GM23248 (cell line): ENCODE measurements at places on chromosomes 3 and 15. TPM values are rescaled to one million over a fixed set of nuclear protein-coding genes. Genes with fewer than 3 reads are reported as not detected.

DNA sequence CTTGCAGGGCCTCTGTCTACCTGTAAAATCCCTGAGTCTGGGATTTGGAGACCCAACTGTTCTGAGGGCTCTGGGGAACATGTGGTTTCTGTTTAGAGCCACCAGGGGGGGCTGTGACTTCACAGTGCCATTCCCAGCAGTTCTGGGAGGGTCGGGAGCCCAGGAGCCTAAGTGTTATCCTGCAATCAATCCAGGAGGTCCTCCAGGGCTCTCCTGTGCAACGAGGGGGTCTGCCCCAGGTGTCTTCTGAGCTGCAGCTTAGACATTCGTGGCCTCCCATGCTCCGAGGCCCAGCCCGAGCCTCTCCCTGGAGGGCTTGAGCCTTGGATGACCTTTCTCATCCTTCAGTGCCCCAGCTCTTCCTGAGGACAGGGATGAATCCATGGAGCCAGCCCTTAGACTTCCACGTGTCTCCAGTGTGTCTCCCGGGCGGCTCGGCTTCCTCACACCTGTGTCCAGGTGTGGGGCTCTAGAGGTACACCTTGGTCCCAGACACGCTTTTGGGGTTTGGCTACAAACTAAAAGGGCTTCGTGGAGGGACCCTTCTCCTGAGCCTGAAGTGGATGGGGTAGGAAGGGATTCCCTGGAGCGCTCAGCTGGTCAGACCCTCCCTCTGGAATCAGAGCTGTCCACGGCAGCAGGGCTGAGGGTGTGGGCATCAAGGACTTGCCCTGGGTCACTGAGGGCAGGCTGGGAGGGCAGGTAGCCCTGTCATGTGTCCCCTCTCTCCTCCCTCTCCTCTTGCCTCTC is 20.3 kb upstream of the ABTB1 start:
- peaks cover 10% of the 10 kb centered on the region for H3K4me1 ChIP-seq
- DNase-seq = peak; percentile 75
- H3K36me3 ChIP-seq = no peaks in the 10 kb centered on the region
- H3K27me3 ChIP-seq = no peaks in the 10 kb centered on the region

DNA sequence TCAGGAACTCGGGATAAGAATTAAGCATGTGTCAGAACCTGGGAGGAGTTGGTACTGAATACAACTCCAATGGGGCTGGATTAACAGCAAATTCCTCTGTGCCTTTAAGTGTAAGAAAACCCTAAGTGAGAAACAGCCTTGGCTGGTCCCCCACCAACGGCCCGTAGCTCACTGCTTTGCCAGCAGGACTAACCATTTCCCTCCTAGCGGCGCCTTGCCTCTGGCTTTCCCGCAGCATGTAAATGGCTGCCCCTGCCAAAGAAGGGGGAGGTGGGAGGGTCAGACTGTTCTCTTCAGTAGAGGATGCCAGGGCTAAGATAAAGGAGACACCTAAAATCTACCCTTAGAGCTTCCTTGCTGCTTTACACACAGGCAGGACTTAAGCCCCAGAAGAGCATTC is 51.0 kb upstream of the SH3GL3 start:
- H3K36me3 ChIP-seq = no peaks in the 10 kb centered on the region
- no peak overlapping the region for H3K4me3 ChIP-seq
- peak; percentile 39 for DNase-seq
- peaks cover 9% of the 10 kb centered on the region for H3K4me1 ChIP-seq

DNA sequence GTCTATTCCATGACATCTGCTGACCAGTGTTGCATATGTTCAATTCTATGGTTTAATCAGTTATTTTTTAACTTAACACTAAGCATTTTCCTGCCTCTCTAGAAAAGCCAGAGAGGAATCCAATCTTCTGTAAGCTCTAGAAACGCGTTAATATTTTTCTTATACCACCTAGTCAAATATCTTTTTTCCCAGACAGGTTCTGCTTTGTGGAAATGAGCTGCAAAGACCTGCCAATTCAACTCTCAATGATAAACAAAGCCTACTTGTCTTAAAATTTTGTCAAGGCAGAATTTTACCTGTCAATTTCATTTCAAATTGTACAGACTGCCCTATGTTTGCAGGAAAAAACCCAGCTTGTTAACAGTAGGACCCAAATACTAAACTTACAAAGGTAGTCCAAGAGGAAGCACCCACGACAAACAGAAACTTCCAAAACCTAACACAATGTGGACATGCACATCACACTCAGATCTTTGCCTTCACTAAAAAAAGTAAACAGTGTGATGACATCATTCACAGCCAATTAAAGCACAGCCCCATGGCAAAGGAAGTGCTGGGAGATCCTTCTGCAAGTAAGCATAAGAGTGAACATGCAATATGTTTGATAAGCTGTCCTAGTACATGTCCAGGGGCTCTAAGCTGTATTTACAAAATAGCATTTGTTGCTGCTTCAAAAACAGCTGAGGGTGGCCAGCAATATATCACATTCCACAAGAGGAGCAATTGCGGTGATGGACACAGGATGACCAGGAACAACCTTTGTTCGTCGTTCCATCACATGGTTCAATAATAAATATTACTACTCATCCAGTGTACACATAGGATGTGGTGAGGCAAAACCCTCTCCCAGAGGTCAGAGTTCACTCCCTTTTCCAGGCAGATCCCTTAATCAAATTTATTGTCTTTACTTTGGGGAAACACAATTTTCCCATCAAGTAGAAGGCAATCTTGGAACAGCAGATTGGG is 139.4 kb upstream of the TSC22D2 start:
- no peak for DNase-seq
- peaks cover 10% of the 10 kb centered on the region for H3K4me1 ChIP-seq
- no peaks in the 10 kb centered on the region for H3K27me3 ChIP-seq
- no peak overlapping the region for H3K27ac ChIP-seq

Gene CHDH
- 0.11 and 0.13 TPM in 2 replicates for total RNA-seq

Gene DLL4
- not detected in 2 replicates for total RNA-seq

DNA sequence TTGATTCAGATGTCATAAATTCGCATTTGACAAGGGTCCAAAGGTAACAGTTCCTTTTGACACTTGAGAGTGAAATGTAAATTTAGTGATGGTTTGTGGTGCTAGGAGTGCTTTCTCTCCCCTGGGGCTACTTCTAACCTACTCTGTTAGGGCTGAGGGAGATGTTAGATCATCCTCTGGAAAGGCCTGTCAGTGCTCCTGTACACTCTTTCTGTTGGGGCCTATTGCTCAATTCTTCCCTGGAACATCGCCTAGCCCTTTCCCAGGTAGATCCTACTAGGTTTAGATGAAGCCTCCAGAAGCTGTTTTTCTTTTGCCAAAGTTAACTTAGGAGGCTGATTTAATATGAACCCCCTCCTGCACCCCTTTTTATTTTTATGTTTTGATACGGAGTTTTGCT is 1.4 kb downstream of the PCCB start:
- H3K4me3 ChIP-seq = peak overlapping the region; percentile 74
- H3K4me1 ChIP-seq = peaks cover 4% of the 10 kb centered on the region
- no peaks in the 10 kb centered on the region for H3K27me3 ChIP-seq
- no peaks in the 10 kb centered on the region for H3K36me3 ChIP-seq
